Osteoblast (primary cell): ENCODE measurements at places on chromosomes 16 and 17. TPM values are rescaled to one million over a fixed set of nuclear protein-coding genes. Genes with fewer than 3 reads are reported as not detected.

DNA sequence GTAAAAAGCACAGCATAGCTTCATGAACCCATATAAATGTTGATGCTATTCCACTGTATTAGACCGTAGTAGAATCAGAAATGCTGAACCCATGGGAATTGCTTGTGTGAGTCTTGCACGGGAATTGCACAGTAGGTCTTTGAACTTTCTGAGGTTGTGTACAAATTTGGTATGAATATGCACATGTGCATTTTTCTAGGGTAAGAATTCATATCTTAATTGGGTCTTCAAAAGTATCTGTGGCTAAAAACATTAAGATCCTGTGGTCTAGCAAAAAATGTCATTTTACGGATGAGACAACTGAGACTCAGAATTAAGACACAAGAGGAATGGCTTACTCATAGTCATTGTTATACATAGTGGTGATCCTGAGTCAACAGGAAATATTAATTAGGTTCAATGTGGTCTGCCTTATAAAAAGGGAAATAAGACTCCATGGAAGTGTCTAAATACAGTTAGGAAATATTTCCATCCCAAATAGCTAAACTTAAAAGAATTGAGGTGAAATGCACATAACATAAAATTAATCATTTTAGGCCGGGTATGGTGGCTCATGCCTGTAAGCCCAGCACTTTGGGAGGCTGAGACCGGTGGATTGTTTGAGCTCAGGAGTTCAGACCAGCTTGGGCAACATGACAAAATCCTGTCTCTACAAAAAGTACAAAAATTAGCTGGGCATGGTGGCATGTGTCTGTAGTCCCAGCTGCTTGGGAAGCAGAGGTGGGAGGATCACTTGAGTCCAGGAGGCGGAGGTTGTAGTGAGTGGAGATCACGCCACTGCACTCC, 22.8 kb downstream of the TAOK1 start:
- no peak overlapping the region for H3K4me3 ChIP-seq
- H3K36me3 ChIP-seq = no peaks in the 10 kb centered on the region
- peak; percentile 85 for DNase-seq
- peaks cover 19% of the 10 kb centered on the region for H3K4me1 ChIP-seq
- H3K27me3 ChIP-seq = no peaks in the 10 kb centered on the region
- H3K27ac ChIP-seq = peak overlapping the region; percentile 24

- H3K4me1 ChIP-seq = peaks cover 25% of the 10 kb centered on the region
- peak overlapping the region; percentile 69 for H3K27ac ChIP-seq
- H3K27me3 ChIP-seq = no peaks in the 10 kb centered on the region
Observed at GRCh38 chr17:39979893-39980350, 685 bp upstream of the PSMD3 start.

GRCh38 chr17:39212841-39213480, 12.8 kb downstream of the STAC2 start:
- DNase-seq = no peak
- no peak overlapping the region for H3K4me3 ChIP-seq
- no peaks in the 10 kb centered on the region for H3K36me3 ChIP-seq
- no peak overlapping the region for H3K27ac ChIP-seq
- no peaks in the 10 kb centered on the region for H3K27me3 ChIP-seq
- H3K4me1 ChIP-seq = peaks cover 22% of the 10 kb centered on the region

GRCh38 chr16:5206331-5206990, 108.9 kb upstream of the EEF2KMT start:
- no peaks in the 10 kb centered on the region for H3K36me3 ChIP-seq
- no peak overlapping the region for H3K27ac ChIP-seq
- H3K4me3 ChIP-seq = no peak overlapping the region
- DNase-seq = no peak
- no peaks in the 10 kb centered on the region for H3K4me1 ChIP-seq

- no peak overlapping the region for H3K27ac ChIP-seq
- no peaks in the 10 kb centered on the region for H3K36me3 ChIP-seq
- DNase-seq = no peak
- H3K27me3 ChIP-seq = no peaks in the 10 kb centered on the region
- no peak overlapping the region for H3K4me3 ChIP-seq
Observed at GRCh38 chr16:12341966-12342365, 365.4 kb downstream of the SNX29 start.

DNA sequence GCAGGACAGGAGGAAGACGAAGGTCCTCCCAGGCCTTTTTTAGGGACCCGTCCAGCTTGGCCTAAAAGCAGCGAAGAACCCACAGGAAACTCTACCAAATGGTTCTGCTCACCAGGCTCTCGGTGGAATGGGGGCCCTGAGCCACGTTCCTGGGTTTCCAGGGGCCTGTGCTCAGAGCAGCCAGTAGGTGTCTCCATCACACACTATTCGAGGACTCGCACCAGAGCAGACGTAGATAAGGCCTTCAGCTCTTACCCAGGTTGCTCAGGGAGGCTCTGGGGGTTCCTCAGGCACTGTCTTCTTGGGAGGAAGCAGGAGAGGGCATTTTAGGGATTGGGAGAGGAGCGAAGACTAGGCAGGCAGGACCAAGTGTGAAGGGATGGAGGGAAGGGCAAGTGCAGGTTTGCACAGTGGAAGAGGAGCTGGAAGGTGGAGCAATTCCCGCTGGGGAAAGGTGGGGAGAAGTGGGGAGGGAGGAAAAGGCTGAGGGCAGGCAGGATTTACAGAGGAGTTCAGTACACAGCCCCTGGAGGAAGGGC, 157.1 kb downstream of the RGS9 start:
- H3K4me1 ChIP-seq = no peaks in the 10 kb centered on the region
- H3K27me3 ChIP-seq = no peaks in the 10 kb centered on the region
- H3K27ac ChIP-seq = no peak overlapping the region
- DNase-seq = peak; percentile 86
- H3K36me3 ChIP-seq = no peaks in the 10 kb centered on the region

DNA sequence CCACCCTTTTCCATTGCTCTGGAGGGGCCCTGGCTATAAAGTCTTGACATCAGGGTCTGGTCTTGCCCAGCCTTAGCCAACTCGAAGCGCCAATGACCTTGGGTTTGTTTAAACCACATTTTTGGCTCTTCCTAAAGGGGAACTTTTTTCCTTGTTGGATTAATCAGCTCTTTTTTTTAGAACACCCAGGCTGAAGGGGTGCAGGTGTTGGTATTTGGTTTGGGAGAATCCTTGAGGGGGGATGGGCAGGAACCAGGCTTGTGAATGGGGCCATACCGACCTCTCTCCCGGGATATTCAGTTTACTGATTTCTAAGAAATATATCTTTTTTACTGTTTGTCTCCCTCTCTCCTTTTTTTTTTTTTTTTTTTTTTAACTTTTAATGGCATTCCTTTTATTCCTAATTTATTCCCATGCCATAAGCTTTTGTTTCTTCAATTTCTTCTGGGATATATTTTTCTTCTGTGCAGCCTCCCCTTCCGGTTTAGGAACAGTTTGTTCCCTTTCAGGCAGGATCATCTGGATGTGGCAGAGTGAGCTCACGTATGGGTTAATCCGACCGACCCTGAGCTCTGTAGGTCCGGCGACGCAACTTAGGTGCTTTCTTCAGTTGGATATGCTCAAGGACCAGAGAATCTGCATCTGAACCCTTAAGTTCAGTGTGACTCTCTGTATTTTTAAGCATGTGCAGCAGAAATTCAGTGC, 129.5 kb downstream of the ABCC6 start:
- no peaks in the 10 kb centered on the region for H3K27me3 ChIP-seq
- no peak overlapping the region for H3K4me3 ChIP-seq
- H3K36me3 ChIP-seq = peaks cover 26% of the 10 kb centered on the region
- H3K4me1 ChIP-seq = peaks cover 17% of the 10 kb centered on the region

DNA sequence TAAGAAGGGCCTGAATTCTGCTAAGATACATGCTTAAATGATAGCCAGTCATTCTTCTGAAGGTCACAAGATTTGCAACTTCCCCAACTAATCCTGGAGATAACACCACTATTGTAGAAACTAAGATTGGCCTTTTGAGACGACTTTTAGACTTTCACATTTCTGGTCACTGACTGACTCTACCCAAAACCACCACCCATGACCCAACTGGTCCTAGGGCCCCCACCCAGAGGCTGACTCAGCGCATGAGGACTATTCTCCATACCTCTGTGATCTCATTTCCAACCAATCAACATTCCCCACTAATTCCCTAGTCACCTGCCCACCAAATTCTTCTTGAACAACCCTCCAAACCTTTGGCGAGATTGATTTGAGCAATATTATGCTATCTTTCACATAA, 1299.0 kb downstream of the CDH11 start:
- no peaks in the 10 kb centered on the region for H3K27me3 ChIP-seq
- DNase-seq = no peak
- H3K4me3 ChIP-seq = no peak overlapping the region
- H3K4me1 ChIP-seq = no peaks in the 10 kb centered on the region
- no peaks in the 10 kb centered on the region for H3K36me3 ChIP-seq

- H3K27ac ChIP-seq = peak overlapping the region; percentile 68
- peaks cover 39% of the 10 kb centered on the region for H3K27me3 ChIP-seq
- peaks cover 14% of the 10 kb centered on the region for H3K36me3 ChIP-seq
- H3K4me3 ChIP-seq = peak overlapping the region; percentile 90
Observed at GRCh38 chr17:79838522-79839274, 542 bp downstream of the CBX4 start.

DNA sequence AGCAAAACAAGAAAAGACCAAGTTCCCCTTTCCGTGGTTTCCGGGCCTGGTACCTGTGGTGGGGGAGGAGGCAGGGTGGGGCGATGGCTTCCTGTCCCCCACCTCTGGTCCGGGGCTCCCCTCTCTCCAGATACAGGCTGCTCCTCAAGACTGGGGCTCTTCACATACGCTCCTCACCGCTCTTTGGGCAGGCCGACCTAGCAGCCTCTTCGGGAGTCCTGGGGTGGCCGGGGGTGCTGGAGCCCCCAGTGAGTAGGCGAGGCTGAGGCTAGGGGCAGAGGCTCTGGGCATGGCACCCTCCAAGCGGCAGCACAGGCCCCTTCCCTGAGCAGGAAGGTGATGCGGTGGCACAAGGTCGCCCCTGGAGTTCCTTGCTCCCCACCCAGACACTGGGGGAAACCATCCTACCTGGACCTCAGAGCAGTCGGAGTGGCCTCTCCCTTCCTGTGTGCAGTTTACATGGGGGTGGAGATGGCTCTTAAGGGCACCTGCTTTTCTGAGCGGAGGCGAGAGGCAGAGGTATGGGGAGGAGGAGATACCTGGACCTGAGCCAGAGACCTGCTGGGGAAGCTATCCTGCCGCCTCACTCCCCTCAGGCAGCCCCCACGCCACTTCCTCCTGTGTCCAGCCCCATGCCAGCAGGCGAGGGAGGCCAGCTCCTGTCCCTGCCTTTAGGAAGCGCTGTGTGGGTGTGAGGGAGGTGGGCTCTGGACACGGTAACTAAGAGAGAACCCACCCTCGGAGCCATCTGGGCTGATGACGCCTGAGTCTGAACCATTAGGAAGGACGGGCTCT, 891 bp downstream of the CORO1A start:
- peak overlapping the region; percentile 70 for H3K4me3 ChIP-seq
- no peaks in the 10 kb centered on the region for H3K27me3 ChIP-seq
- no peaks in the 10 kb centered on the region for H3K36me3 ChIP-seq
- DNase-seq = peak; percentile 87
- H3K4me1 ChIP-seq = no peaks in the 10 kb centered on the region

GRCh38 chr16:54353097-54353496, 66.5 kb upstream of the IRX3 start:
- H3K4me1 ChIP-seq = peaks cover 14% of the 10 kb centered on the region
- H3K27me3 ChIP-seq = no peaks in the 10 kb centered on the region
- H3K4me3 ChIP-seq = no peak overlapping the region
- no peaks in the 10 kb centered on the region for H3K36me3 ChIP-seq

DNA sequence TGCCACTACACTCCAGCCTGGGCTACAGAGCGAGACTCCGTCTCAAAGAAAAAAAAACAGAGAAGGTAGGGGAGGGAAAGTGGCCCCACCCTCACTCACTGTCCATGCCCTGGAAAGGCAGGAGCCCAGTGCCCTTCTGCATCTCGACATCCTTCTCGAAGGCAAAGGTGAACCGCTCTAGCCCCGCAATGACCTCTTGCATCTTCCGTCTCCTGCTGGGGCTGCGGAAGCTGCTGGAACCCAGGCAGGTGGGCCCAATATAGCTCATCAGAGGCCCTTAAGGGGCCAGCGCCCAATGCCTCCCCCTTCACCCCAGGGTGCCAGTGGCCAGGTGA, at the start of gene CPSF4L:
CPSF4L (minus strand) TSS at position 264 of the 335 bp plus-strand sequence; CDS start at position 202, 62 bp downstream.
- no peak for DNase-seq

DNA sequence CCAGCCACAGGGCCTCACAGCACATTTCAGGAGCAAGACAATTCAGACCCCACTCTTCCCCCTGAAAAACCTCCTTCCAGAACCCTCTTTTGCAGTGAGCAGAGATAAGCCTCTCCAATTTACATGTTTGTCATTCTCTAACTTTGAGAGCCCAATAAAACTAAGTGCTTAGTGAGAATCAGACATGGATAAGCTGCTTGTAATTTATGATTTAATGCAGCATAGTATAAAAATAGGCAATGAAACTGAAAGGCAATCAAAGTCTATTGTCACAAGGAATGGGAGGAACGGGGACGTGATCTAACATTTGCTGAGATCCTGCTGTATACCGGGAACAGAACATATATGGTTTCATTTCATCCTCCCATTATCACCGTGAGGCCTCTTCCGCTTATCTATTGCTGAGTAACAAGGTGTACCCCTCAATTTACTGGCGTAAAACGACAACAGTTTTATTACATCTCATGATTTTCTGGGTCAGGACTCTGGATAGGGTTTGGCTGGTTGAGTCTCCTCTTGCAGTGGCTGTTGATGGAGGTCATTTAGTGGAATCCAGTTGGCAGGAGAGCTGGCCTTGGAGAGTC, 597.4 kb downstream of the MAF start:
- DNase-seq = no peak
- no peak overlapping the region for H3K4me3 ChIP-seq
- no peaks in the 10 kb centered on the region for H3K4me1 ChIP-seq
- no peaks in the 10 kb centered on the region for H3K36me3 ChIP-seq
- H3K27me3 ChIP-seq = no peaks in the 10 kb centered on the region
- no peak overlapping the region for H3K27ac ChIP-seq

GRCh38 chr17:58993311-58993710, 113.4 kb downstream of the TRIM37 start:
- no peaks in the 10 kb centered on the region for H3K36me3 ChIP-seq
- H3K4me3 ChIP-seq = no peak overlapping the region
- peak; percentile 73 for DNase-seq
- H3K27me3 ChIP-seq = no peaks in the 10 kb centered on the region

- H3K4me1 ChIP-seq = no peaks in the 10 kb centered on the region
- H3K27ac ChIP-seq = no peak overlapping the region
- no peaks in the 10 kb centered on the region for H3K36me3 ChIP-seq
- peaks cover 8% of the 10 kb centered on the region for H3K27me3 ChIP-seq
- DNase-seq = peak; percentile 49
- no peak overlapping the region for H3K4me3 ChIP-seq
Observed at GRCh38 chr17:76024353-76024752, 2.8 kb downstream of the EVPL start.

Gene GLTPD2
- not detected in 2 replicates for total RNA-seq

Gene PRRT2
- 1.4 and 4.1 TPM in 2 replicates for total RNA-seq
